ENCODE measurements at places on chromosomes 4 and X.

GRCh38 chrX:40088299-40088625 lies 9.5 kb downstream of the BCOR start:
- no peak for DNase-seq

DNA sequence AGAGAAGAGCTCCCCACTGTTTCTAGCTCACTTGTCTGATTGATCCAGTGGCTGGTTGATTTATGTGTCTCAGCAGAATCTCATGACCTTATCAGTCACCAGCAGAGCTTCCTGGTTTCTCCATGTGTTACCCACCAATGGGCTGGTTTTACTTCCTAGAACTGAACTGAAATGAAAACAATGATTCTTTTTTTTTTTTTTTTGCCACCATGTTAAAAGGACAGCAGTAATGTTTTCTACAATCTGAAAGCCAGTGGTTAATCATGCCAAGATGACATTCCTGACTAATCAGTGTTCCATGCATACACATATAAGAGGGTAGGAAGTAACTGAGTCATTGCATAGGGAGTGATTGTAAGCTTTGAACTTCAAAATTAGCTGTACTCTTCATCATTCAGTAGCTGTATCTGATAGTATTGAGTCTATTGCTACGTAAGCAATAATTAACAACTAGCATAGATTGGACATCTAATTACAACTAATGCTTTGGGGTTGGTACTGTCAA lies 67.7 kb downstream of the SLC4A4 start:
- no peak for DNase-seq

DNA sequence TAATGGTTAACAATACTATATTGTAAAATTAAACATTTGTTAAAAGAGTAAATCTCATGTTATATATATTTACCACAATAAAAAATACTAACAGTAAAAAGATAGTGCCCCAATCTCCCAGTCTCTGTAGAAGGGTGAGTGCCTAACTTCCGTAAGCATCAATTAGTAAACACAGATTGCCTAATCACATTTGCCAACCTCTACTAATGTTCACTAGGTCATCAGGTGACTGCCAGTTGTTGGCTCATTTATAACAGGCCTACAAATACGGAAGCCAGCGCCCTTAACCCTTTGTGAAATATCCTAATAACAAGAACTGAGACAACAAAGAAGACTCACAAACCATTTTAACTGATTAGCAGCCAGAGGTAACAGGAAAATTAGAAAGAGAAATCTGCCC lies 345.1 kb downstream of the INPP4B start:
- DNase-seq, result no peak

DNA sequence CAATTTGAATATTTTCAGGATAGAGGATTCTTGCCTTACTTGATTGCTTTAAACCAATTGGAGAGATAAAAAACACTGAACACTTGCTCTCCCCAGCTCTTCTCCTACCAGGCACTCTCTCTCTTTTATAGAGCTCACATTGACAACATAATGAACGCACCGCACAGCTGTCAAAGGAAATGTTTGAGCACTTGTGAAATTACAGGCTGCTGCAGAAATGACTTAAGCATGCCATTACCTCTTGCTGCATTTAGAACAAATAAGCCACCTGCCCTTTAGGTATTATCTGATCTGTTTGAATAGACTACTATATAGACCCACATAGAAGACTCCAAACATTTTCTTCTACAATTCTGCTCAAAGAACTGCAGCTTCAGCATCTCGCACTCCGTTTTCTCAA lies 227.7 kb downstream of the C4orf33 start:
- DNase-seq, result no peak

- DNase-seq, result no peak
Measured at GRCh38 chr4:101259876-101260275, 87.5 kb downstream of the PPP3CA start.

- DNase-seq, result no peak
Measured at GRCh38 chr4:30833206-30833605, 113.0 kb downstream of the PCDH7 start.

- DNase-seq, result peak; percentile 69
Measured at GRCh38 chr4:128427832-128428366, 140.3 kb upstream of the PGRMC2 start.

GRCh38 chr4:54819034-54819433 lies 161.3 kb downstream of the KIT start:
- DNase-seq, result no peak

Measured in DMS 273 treated with DMSO at 0.1 percent for 48 hours (cell line).